ENCODE measurements at places on chromosomes 12 and 14.
A peak's percentile ranks its signal among the peaks of the same experiment; 100 is the strongest.

GRCh38 chr12:120620624-120621023, 19.8 kb upstream of the CABP1 start:
- DNase-seq, result no peak

DNA sequence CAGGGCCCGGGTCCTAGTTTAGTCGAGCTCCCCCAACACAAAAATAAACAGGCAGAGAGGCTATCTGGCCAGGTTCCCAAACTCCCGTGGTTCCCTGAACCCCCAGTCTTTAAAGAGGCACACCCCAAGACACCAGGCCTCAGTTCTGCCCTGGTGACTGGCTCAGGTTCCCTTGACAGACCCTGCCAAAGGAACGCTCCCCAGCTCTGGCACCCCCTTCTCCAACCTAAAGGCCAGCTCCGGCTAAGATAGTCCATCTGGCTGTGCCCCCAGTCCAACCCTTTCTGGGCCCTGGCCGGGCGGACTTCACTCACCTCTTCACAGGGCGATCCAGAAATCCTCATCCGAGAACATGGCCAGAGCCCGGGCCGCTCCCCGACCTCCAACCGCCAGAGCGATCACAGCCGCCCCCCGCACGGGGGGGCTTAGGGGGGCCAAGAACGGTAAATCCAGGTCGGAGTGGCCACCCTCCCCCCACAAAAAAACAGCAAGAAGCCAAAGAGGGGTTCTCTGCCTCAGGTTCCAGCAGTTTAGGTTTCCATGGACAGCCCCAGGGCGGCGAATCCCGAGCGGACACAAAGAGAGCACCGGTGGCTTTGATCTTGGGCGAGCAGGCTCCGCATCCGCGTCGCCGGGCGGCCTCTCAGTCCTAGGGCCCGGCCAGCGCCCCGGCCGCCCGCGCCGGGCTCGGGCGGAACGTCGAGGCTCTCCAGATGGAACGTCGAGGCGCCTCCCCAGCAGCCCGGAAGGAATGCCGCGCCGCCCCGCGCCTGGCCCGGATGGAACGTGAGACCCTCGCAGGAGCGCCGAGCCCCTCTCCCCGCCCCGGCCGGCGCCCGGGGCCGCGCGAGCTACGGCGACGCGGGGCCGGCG, 1.1 kb downstream of the KMT2D start:
- no peak for DNase-seq

DNA sequence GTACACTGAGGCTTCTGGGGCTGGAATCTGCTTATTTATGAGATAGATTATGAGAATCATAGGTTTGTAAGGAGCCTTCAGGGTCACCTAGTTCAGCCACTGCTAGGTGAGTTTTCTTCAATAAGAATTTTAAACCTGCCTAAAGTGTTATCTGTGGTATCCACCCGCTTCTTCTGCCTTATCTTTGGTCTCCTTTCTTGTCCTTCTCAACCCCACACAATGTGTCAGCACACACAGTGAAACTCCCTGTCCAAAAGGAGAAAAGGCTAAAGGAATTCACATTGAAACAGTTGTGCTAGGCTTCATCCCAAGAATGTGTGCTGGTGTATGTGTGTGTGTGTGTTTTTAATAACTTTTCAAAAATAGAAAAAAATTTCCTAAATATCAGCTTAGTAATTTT, 259.3 kb upstream of the BTG1 start:
- DNase-seq, result no peak

DNA sequence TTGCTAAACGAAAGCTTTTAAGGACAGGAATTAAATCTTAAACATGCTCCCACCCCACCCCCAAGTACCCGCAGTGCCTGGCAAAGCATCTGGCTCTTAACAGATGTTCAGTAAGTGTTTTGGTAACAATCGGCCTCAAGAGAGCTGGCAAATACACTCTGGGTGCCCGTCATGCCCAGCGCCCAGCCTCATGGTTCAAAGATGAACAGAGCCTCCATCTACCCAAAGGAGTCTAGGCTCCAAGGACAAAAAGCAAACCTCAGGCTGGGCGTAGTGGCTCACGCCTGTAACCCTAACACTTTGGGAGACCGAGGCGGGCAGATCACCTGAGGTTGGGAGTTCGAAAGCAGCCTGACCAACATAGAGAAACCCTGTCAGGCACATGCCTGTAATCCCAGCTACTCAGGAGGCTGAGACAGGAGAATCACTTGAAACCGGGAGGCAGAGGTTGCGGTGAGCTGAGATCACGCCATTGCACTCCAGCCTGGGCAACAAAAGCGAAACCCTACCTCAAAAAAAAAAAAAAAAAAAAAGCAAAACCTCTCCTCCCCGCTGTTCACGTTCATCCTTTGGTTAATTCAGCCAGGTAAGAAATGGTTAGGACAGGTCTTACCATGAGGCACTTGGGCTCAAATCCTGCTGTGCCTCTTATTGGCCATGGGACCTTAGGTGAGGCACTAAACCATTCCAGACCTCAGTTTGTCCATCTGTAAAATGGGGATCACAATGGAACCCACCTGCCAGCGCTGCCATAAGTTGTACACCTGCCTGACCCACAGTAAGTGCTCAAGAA, 151.3 kb downstream of the BCL11B start:
- DNase-seq, result no peak

- DNase-seq, result no peak
Measured at GRCh38 chr12:82650627-82651337, 35.9 kb upstream of the TMTC2 start.

DNA sequence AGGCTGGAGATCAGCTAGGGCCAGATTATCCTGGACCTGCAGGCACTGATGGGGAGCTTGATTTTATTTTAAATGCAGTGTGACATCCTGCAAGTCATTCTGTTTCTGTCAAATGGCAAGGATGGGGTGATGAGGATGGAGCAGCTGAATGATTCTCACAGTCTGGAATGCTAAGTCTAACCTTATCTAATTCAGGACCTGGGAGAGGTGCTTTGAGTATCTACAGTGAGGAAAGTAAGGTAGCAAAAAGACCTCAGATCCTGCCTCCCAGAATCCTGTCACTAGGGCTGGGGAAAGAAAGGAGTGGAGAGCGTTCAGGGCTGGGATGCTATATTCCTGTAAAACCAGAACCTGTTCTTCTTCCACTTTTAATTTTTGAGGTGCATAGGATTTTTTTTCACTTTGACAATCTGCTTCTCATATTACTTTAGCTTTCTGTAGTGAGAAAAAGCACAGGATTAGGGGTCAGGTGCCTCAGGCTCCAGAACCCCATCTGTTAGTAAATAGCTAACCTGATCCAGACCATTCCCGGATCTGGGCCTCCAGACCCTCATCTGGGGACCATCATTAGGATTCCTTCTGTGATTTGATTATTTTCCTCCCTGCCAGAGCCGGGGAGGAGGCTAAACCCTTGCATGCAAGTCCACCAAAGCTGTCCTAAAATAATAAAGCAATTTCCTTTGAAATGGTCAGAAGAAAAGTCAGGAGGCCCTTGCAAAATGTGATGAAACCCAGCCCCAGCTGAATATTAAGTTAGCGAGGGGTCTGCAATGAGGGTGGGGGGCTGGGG, 54.7 kb downstream of the ASCL1 start:
- DNase-seq, result no peak

DNA sequence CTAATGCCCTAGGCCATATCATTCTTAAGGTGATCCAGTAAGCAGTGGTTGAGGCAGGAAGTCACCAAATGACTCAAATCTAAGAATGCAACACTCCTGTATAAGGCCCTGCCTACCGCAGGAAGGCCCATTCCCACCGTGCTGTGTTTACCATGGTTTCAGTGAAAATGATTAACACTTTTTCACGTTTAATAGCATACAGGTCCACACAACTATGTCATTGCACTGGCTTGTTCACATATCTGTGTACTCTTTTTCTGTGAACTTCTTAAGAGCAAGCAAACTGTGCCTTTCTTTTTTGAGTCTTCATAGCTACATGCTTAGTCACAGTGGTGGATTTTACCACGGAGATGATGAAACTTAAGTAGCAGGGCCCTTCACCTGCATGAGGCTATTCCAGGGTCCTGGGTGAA, 214.9 kb downstream of the CNTN1 start:
- no peak for DNase-seq

- peak; percentile 37 for DNase-seq
Measured at GRCh38 chr14:73785336-73785833, 66.2 kb upstream of the PTGR2 start.

DNA sequence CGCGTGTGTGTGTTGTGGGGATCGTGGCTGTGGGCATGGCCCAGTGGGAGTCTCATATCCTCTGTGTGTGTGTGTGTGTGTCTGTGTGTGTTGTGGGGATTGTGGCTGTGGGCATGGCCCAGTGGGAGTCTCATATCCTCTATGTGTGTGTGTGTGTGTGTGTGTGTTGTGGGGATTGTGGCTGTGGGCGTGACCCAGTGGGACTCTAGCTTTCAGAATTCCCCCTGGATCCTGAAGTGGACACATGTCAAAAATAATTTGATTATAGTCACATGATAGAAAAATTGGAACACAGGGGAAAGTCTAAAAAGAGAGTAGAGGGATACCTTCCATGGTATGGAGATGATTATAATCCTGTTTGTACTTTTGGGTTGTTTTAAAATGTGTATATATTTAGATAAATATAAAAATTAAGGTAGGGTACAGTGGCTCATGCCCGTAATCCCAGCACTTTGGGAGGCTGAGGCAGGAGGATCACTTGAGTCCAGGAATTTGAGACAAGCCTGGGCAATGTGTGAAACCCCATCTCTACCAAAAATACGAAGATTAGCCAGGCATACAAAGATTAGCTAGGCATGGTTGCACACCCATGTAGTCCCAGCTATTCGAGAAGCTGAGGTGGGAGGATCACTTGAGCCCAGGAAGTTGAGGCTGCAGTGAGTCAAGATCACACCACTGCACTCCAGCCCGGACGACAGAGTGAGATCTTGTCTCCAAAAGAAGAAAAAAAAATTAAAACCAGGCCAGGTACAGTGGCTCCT, 11.0 kb downstream of the PAPLN start:
- no peak for DNase-seq

DNA sequence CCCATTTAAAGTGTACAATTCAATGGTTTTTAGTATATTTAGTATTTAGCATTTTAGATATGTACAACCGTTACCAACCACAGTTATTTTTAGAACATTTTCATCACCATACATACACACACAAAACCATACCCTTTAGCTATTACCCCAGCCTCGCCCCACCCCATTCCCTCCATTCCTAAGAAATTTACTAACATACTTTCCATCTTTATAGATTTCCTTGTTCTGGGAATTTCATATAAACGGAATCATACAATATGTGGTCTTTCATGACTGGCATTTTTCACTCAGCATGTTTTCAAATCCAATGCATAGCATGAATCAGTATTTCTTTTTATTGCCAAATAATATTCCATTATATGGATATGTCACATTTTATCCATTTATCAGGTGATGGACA, 101.5 kb downstream of the TAOK3 start:
- no peak for DNase-seq

DNA sequence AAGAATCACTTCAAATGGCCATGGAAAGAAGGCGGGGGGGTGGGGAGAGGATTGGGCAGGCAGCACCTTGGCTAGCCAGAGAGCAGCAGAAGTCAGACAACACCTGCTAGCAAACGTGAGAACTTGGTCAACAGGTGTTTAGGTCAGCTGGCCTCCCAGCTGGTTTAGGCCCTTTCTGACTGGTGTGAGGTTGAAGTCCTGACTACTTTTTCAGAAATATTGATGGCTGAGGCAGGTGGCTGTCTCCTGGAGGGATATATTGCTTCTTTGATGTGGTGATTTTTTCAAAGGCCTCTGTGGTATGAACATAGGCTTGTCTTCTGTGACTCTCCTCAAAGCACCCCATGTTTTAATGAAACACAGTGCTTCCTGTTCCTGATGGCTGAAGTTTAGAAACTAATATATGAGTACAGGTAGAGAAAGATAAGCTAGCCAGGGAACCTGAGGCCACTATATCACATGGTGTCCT, 238.2 kb upstream of the SSTR1 start:
- DNase-seq, result no peak

Data from Ammon's horn (tissue), 1 donor.